ENCODE measurements at places on chromosomes 2 and 18. TPM values are rescaled to one million over a fixed set of nuclear protein-coding genes. Genes with fewer than 3 reads are reported as not detected.

The CNGA3 gene
- polyA plus RNA-seq = not detected

The MRPL53 gene
- 38.9 TPM for polyA plus RNA-seq

DNA sequence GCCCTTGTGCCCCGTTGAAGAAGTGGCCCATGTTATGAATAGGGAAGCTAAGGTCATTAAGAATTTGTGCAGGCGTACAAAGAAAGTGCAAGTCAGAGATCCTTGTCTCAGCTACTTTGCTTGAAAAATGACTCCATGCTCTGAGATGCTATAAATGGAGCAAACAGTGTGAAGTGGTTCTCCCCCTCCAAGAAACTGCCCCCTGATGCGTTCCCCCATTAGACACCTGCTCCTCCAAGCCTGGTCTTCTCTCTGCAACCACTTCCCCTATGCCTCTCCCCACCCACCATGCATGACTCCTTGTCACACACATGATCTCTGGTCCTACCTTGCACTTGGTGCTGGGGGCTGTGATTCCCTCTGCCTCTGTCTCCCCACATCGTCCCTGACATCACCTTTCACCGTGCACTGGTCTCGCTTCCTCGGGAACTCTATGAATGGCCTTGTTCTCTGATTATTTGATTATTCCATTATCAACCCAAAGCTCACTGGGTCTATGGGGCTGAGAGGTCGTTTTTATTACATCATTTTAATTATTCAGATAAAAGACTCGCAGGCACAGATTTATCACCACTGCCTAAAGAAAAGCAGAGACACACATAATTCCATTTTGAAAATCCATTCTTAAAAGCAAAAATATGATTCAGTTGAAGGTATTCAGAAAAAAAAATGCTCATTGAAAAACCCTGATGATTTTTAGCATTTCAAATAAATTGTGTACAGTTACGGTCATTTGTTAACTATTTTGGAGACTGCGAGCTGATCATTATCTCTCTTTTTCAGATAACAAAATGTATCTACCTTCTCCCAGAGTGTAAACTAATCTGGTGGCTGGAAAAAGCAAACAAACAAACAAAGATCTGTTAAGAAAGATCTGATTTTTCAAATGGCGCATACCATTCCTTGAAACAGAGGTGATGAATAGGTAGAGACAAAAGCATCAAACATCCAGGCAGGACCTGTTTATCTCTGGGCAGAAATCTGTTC lies 294.9 kb downstream of the SOX11 start:
- no peak for DNase-seq

GRCh38 chr2:236173729-236174607 lies 5.8 kb upstream of the GBX2 start:
- DNase-seq = no peak

GRCh38 chr18:7174344-7175095 lies 56.4 kb upstream of the LRRC30 start:
- DNase-seq = no peak

All from right renal cortex interstitium (tissue), 3 donors.